ENCODE measurements at places on chromosomes 4 and X.

- no peak overlapping the region for H3K27ac ChIP-seq
- H3K27me3 ChIP-seq: peaks cover 6% of the 10 kb centered on the region
- DNase-seq: no peak
- H3K4me3 ChIP-seq: no peak overlapping the region
- H3K4me1 ChIP-seq: no peaks in the 10 kb centered on the region
- H3K36me3 ChIP-seq: no peaks in the 10 kb centered on the region
Measured at GRCh38 chr4:107600436-107600835, 119.6 kb downstream of the PAPSS1 start.

GRCh38 chr4:156169011-156169410 is 215.3 kb upstream of the CTSO start:
- no peak for DNase-seq
- H3K4me3 ChIP-seq: no peak overlapping the region
- H3K4me1 ChIP-seq: no peaks in the 10 kb centered on the region
- H3K36me3 ChIP-seq: no peaks in the 10 kb centered on the region

- peaks cover 19% of the 10 kb centered on the region for H3K4me1 ChIP-seq
- no peak overlapping the region for H3K27ac ChIP-seq
- no peaks in the 10 kb centered on the region for H3K36me3 ChIP-seq
- H3K27me3 ChIP-seq: no peaks in the 10 kb centered on the region
- DNase-seq: no peak
Measured at GRCh38 chrX:53265771-53266574, 15.4 kb downstream of the IQSEC2 start.

- no peak overlapping the region for H3K27ac ChIP-seq
- H3K4me1 ChIP-seq: peaks cover 11% of the 10 kb centered on the region
- H3K36me3 ChIP-seq: no peaks in the 10 kb centered on the region
- no peak overlapping the region for H3K4me3 ChIP-seq
Measured at GRCh38 chrX:132423323-132423722, 65.5 kb downstream of the MBNL3 start.

- peaks cover 4% of the 10 kb centered on the region for H3K27me3 ChIP-seq
- H3K4me1 ChIP-seq: no peaks in the 10 kb centered on the region
- no peak for DNase-seq
Measured at GRCh38 chr4:17561195-17561909, 15.6 kb upstream of the LAP3 start.

DNA sequence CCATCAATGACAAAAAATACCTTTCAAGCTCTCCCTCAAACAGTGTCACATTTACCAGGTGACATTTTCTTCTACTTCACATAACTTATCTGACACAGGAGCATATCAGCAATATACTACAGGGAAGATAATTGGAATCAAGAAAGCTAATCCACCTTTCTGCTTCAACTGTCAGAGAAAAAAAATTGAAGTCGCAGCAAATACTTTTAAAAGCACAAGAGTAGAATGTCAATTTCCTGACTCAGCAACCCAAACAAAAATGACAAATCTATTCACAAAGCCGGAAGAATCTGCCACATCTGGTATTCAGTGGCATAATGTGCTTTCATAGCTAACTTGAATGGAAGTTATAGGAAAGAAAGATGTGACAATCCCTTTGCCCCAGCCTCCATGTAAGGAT is 36.7 kb downstream of the AGA start:
- no peaks in the 10 kb centered on the region for H3K27me3 ChIP-seq
- no peak for DNase-seq
- H3K4me1 ChIP-seq: peaks cover 21% of the 10 kb centered on the region

All from T-helper 17 cell (primary cell).